ENCODE measurements at places on chromosomes 2 and 18.

DNA sequence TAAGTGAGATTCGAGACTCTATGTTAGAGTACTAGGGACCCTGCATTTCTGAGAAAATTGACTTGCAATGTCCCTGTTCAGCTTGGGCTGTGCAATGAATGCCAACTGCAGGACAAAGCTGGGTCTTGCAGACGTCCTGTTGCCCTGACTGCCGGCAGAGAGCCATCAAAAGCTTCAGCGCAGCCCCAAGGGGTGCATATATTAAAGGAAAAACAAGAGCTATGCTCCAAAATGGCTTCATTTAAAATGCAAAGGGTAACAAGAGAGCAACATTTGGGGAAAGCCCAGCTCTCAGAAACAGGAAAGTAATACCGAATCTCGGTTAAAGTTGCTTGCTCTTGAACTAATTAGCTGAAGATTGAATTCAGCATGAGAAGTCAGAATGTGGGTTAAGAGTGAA is 110.9 kb upstream of the PNPT1 start:
- no peak for DNase-seq

DNA sequence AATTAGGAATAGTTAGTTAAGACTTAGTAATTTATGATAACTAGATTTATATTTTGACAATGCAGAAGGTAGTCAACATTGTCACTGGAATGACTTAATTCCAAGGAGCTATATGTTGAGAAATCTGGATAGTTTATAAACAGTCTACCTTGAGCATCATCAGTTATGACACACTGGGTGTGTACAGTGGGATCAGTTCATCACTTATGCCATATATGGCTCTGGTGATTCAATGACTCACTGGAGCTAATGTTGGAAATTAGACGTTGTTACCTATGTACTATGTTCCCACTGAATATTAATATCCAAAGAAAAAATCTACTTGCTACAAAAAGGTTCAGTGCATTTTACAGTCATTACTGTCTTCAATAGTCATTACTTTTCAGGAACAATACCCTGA is 34.0 kb upstream of the ITPRID2 start:
- DNase-seq: no peak

- DNase-seq: no peak
Measured at GRCh38 chr18:46821856-46822711, 65.2 kb upstream of the ST8SIA5 start.

- no peak for DNase-seq
Measured at GRCh38 chr2:20451341-20451740, 4.5 kb downstream of the RHOB start.

DNA sequence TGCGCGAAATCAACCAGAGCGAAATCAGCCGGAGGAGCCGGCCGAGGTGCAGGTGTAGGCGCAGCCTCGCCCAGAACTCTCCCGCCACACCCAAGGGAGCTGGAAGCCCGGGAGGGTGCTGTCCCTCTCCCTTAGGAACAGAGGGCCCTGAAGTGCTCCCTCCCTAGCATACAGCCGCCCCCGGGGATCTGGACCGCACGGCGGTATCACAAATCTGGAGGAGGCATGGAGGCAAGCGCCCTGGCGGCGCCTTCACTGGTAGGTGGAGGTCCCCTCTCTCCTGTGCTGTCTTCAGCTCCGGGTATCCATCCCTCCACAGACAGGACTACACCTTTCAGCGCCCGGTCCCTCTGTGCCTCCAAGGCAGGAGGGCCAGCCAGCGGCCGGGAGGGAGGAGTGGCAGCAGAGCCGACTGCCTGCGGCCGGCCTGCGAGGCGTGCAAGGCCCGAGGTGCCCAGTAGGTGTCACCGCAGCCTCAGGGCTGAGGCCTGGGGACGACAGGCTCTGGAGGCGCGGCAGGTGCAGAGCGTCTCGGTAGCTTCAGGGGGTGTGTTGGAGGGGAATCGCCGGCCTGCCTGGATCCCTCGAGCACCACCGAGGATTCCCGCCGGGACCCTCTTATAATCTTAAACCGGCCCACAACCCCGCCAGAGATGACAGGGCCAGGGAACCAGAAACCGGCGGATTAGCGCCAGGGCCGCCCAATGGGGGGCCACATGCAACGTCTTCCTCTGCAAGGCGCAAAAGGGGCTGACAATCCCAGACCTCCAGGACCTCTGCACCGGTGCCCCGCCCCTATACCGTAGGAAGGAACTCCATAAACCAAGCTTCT is 2.8 kb downstream of the IHH start:
- peak; percentile 64 for DNase-seq

- DNase-seq: no peak
Measured at GRCh38 chr2:217795067-217795466, 207.7 kb downstream of the TNS1 start.

GRCh38 chr18:63775166-63775730 is at the start of gene SERPINB7:
SERPINB7 (plus strand) TSS chr18:63775418; CDS start chr18:63782373, 6,955 bp downstream.
- DNase-seq: no peak

DNA sequence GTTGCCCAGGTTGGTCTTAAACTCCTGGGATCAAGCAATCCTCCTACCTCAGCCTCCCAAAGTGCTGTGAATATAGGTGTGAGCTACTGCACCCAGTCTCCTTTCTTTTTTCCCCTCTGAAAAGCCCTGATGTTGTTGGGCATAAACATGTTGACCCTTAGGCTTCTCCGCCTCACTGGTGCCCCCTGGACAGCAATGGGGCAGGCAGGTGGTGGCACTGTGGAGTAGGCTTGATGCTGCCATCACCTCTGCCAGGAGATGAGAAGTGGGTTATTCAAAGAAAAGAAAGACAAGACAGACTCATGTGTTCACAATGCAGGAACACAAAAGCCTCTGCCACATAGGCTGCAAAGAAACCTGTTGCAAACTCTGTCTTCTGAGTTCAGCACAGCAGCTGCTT is 169.9 kb downstream of the EN1 start:
- no peak for DNase-seq

DNA sequence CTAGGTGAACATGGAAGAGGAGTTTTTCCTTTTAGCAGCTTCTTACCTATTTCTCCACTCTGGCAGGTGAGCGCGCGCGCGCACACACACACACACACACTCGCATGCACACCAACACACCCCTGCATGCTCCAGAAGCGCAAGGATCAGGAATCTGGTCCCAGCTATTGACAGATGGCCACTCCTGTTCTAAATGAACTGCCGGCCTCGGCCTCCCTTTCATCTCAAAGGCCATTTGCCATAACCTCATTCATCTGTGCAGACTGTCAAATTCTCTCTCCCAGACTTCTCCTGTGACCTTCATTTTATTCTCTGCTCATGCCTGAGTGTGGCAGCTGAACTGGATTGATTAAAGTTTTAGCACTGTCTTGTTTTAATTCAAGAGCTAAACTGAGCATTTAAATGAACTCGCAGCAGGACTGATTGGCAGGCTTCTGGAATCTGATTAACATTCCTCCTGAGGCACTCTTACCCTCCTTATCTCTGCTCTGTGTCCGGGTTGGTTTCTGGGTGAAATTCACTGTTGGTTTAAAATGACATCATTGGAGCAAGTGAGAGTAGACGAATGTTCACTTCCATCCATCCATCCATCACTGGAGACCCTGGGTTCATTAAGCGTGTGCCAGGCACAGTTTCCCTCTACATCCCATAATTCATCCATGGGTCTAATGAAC is 58.8 kb downstream of the FECH start:
- no peak for DNase-seq

DNA sequence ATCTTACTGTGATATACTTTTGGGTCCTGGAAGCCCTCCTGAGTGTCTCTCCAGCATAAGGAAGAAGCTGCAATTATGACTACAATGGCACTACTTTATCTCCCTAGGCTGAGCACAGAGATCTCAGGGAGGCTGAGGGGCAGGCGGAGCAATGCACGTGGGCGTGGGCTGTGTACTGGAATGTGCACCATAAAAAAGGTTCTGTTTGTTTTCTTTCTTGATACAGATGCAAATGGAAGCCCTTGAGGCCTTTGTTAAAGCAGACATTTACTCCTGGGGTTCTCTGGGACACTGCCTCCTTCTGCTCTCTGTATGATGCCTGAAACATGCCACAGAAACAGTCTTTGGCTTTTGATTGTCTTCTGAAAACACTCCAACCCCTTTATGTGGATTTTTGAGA is 79.1 kb upstream of the DLX2 start:
- no peak for DNase-seq

DNA sequence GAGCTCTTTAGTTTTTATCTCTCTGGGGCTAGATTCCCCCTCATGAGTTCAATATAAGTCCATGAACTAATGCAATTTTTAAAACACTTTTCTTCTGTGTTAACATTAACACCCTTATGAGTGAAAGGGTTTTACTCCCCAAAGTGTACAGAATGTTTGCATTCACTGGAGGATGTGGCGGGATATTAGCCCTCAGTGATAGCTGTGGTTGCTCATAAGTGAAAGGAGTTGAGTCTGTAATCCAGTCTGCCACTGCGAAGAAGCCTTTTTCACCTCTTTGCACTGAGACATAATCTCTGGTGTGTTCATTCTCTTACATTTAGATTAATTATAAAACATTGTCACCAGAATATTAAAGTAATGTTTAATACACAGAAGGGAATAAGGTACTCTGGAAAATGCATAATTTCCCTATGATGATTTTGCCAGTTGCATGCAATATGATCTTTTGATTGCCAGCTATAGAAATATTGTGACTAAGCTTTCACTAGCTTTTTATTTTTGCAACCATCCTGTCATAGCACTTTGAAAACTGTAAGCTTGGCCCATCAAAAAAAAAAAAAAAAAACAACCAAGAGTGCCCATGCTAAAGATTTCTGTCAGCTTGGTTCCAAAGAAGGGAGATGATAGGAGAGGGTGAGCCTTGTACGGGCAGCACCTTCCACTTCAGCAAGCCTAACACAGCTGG is 113.2 kb downstream of the BCL11A start:
- DNase-seq: no peak

- DNase-seq: no peak
Measured at GRCh38 chr2:96907115-96908041, 37.5 kb upstream of the SEMA4C start.

DNA sequence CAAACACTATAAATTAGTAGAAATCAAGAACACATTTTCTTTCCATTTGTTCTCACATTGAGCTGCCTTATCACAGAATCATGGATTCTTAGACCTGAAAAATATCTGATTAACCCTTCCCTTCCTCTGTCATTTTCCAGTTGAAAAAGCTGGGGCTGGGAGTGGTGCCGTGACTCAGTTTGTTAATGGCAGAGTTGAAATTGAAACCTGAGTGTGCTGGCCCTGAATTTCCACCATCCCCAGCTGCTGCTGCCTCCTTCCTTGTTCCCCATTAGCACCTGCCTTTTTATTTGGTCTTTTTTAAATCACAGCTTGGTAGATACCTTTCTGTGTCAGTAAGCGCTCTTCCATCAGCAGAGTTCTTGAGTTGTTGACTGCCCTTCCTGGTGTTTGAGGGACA is 10.6 kb downstream of the FARP2 start:
- no peak for DNase-seq

DNA sequence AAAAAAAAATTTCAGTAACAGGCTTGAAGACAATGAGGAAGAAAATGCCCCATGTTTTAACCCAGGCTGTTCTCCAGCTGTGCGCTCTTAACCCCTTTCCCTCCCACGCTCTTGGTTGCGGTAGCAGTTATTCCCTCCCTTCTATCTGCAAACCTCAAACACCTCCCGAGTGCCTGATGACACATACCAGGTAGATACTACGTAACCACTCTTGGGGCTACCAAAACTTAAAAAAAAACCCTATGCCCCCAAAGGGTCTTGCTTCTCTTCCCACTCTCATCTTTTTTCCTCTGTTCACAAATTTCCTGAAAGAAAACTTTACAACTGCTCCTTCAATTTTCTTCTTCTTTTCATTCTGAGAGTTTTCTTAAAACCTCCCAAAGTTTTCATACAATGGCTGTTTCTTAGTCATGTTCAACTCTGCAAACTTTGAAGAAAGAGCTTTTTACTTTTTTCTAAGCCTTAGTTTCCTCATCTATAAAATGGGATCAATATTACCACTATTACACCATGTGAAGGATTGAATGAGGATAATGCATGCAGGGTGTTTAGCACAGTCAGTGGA is 4.9 kb upstream of the DRC1 start:
- no peak for DNase-seq

GRCh38 chr2:2232167-2232566 is 98.9 kb downstream of the MYT1L start:
- DNase-seq: no peak

DNA sequence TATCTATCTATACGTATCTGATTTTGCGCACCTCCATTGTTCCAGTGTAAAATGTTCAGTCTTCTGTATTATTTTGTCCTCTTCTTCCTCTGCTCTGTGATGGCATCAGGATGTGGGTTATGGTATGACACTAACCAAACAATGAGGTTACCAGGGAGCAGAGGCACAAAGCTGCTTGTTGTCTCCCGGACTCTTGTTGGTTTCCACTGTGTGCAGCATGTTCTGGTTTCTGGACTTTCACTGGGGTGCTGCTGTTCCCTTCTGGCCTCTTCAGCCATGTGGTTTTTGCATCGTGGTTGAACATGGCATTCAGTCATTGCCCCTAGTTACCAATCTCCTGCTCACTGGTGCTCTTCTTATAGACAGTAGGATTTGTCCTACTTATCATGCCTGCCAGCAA is 665.9 kb downstream of the CBLN2 start:
- DNase-seq: no peak

GRCh38 chr2:207939342-207940108 is 85.8 kb downstream of the PLEKHM3 start:
- DNase-seq: no peak

DNA sequence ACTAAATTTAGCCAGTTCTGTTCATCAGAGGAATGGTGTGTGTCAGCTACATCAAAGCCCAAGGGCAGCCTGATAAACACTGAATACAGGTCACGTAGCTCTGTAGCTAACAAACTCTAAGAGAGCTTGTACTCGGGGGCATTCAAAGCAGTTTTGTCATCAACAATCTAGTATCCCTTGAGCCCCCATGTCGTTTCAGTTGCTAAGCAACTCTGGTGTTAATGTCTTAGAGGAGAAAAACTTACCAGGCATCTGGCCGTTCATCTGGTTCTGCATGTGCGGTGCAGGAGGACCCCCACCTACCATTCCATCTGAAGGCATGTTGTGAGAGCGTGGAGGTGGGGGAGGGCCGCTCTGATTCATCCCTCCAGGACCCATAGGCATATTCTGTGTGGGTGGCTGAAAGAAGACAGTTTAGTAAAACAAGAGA is 33.1 kb downstream of the SS18 start:
- DNase-seq: no peak

- no peak for DNase-seq
Measured at GRCh38 chr2:70959271-70959761, 19.1 kb upstream of the ANKRD53 start.

GRCh38 chr2:26704441-26704977 is 12.0 kb downstream of the KCNK3 start:
- DNase-seq: no peak

DNA sequence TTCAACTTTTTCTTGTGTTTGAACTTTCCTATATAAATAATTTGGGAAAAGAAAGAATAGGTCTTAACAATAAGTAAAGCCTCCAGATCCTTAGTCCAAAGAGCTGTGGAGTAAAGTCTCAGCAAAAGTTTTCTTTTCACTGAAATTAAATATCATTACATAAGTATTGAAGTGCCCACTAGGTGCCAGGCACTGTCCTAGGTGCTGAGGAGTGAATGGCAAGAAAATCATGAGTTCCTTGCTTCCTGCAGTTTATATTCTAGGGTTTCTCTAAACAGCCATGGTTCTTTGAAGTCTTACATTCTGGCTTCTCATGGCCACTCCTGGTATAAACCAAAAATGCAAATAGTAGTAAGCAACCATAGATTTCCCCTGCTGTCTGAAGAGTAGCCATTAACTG is 59.7 kb downstream of the SPP2 start:
- DNase-seq: no peak
